GM13977 (cell line): ENCODE measurements at places on chromosomes 2 and 18.

DNA sequence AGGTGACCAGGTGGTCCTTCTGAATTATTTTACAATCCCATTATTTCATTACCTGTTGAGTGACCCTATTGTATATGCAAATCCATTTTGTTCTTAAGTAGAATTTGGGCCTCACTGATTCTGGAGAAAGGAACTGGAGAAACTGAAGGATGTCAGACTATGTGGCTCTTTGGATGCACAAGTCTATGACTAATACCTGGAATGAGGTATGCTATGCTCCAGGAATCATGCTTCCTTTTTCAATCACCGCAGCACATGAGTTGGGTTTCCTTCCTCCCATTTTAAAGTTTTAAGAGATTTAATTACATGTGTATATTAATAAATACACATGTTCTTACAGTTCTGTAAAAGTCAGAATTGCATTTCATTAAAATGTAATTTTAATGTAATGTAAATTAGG is 253.9 kb upstream of the VWC2L start:
- DNase-seq, result no peak

GRCh38 chr2:43065036-43065435 is 161.4 kb downstream of the ZFP36L2 start:
- DNase-seq, result no peak

- DNase-seq, result no peak
Observed at GRCh38 chr18:74013955-74014354, 133.7 kb downstream of the FBXO15 start.

DNA sequence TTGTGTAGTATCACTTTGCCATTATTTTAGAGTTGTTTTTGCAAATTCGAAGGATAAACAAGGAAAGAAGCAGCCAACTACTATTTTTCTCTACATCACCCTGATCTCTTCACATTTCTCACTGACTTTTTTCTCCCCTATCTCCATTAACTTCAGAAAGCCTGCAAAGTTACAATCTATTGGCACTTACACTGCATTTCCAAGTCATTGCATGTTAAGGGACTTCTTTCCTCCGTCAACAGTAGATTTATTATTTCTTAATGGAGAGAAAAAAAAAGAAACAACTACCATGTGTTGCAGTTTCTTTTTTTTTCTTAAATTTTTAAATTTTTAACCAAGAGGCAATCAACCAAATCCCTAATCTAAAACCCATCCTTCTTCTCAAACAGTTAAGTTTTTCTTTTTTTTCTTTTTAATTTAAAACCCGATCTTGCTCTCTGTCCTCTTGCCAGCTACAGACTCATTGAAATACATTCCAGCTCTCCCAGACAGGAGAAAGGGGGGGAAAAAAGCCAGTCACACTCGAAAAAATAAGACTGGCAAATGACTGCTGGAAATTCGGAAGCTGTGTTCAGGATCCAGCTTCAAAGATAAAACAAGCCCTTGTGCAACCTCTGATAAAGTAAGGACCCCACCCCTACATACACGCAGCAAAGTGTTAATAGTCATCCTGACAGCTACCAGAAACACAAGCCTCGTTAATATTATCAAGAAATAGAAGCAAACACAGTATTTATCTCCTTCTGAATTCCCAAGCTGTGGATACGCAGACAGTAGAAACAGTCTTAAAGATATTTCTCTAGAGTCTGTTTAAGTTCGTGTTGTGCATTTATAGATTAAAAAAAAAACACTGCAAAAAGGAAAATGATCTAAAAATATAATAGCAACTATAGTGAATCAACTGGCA is 1.3 kb downstream of the LRRTM4 start:
- DNase-seq, result no peak

- DNase-seq, result no peak
Observed at GRCh38 chr2:189407281-189408209, 33.7 kb upstream of the WDR75 start.

- DNase-seq, result no peak
Observed at GRCh38 chr2:33136056-33136455, 189.3 kb downstream of the LTBP1 start.

GRCh38 chr18:22057908-22058527 is 111.4 kb upstream of the GATA6 start:
- no peak for DNase-seq

DNA sequence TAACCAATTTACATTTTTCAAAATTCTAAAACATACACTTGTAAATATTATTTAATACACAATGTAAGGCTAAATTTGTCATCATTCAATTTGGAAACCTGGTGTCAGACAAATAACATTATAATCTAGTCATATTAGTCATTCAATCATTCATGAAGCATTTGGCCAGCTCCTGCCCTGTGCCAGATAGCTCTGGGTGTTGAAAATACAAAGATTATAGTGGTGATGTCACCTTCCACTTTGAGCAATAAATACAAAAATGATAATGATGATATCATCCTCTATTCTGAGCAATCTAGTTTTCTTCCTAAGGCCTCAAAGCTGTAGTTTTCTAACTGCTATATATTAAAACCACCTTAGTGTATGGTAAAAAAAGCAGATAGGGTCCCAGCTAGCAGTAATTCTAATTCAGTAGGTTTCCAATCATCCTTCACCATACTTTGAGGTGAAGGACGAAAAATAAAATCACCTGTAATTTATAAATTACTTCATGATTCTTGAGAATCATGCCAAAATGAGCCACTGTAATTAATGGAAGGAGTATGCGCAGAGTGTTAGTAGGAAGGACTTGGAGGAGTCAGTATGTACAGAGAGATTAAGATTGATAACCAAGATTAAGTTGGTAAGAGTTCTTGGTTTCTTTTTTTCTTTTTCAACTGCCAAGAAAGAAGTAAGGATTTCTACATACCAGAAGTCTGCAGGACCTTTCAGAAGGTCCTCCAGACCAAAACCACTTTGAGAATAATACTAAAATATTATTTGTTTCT is 23.2 kb downstream of the MEMO1 start:
- DNase-seq, result no peak
